ENCODE measurements at places on chromosomes 11 and 22. TPM values are rescaled to one million over a fixed set of nuclear protein-coding genes. Genes with fewer than 3 reads are reported as not detected.
A peak's percentile ranks its signal among the peaks of the same experiment; 100 is the strongest.

DNA sequence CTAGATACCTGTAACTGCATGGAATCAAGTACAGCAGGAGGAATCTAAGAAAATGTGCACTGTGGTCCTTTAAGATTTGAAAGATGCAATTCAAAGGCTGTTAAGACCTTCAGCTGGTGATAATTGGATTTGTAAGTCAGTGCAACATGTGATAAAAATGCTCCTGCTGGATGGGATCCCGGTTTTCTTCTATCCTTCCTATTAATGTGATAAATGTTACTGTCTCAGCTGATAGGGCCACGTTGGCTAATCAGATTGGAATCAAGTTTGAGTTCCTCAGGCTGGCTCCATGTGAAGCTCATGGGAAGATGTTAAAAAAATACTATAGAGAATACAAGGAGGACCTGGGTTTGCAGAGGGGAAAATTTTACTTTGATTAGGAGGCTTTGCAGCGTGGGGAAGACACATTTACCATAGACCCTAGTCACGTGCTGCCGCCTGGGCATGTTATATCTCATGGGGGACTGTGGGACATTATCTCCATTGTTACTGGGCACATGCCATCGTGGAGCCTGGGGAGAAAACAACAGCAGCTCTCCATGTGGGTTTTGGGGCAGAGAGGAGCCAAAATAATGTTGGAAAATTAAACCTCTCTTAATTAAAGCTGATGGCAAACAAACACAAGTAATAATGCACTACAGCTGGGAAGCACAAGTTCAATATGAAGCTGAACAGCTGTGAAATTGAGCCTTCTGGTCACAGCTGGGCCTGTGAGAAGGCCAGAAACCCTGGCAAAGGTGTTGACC lies 652.5 kb downstream of the NTM start:
- peaks cover 8% of the 10 kb centered on the region for H3K4me1 ChIP-seq
- DNase-seq = peak; percentile 40
- no peaks in the 10 kb centered on the region for H3K36me3 ChIP-seq
- H3K27me3 ChIP-seq = no peaks in the 10 kb centered on the region
- no peak overlapping the region for H3K4me3 ChIP-seq
- H3K27ac ChIP-seq = no peak overlapping the region

DNA sequence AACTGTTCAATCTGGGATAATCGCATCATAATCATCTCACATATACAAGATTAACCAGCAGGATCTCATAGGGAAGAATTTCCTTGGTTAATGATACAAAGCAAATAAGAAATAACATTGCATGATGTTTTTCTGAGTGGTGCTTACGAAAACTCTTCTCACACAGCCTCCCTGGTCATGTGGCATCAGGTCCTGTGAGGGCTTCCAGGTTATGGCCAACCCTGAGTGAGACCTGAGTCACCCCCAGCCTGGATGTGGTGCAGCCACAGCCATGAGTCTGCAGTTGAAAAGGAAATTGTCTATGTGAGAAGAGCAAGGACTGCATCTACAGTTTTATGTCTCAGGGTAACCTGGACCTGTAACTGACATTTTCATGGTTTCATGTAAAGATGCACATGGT lies 90.5 kb upstream of the XKR3 start:
- no peak overlapping the region for H3K27ac ChIP-seq
- H3K27me3 ChIP-seq = peaks cover 2% of the 10 kb centered on the region
- DNase-seq = no peak
- H3K36me3 ChIP-seq = no peaks in the 10 kb centered on the region

DNA sequence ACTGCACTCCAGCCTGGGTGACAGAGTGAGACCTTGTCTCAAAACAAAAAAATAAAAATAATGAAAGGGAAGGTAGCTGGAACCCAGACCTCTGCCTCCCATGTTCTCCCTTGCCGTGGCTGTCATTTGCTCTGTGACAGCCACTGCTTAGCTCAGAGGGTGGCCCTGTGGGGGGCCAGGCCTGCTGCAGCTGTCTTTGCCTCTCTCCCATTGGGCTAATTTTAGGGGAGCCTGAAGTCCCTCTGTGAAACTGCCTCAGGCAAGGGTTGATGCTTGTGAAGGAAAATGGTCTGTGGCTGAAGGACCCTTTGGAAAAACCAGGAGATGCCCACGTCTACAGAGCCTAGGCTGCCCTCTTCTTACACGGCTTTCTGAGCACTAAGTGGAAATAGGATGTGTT lies 42.9 kb downstream of the C11orf91 start:
- H3K4me1 ChIP-seq = peaks cover 32% of the 10 kb centered on the region
- no peaks in the 10 kb centered on the region for H3K36me3 ChIP-seq
- H3K4me3 ChIP-seq = no peak overlapping the region
- no peaks in the 10 kb centered on the region for H3K27me3 ChIP-seq

- H3K4me3 ChIP-seq = no peak overlapping the region
- H3K4me1 ChIP-seq = no peaks in the 10 kb centered on the region
- DNase-seq = no peak
- no peaks in the 10 kb centered on the region for H3K36me3 ChIP-seq
These were observed 8.0 kb downstream of the APLP2 start for GRCh38 chr11:130077671-130078070.

OR4D5 gene
- not detected for polyA plus RNA-seq

ST14 gene
- polyA plus RNA-seq = 0.71 TPM

ZNF214 gene
- 1.9 TPM for polyA plus RNA-seq

- no peaks in the 10 kb centered on the region for H3K4me1 ChIP-seq
- no peak overlapping the region for H3K4me3 ChIP-seq
- H3K27ac ChIP-seq = no peak overlapping the region
- H3K27me3 ChIP-seq = no peaks in the 10 kb centered on the region
- DNase-seq = no peak
These were observed 38.6 kb downstream of the BLID start for GRCh38 chr11:122077459-122077858.

- DNase-seq = no peak
- peaks cover 18% of the 10 kb centered on the region for H3K27me3 ChIP-seq
- H3K4me1 ChIP-seq = no peaks in the 10 kb centered on the region
- no peak overlapping the region for H3K27ac ChIP-seq
These were observed 26.1 kb downstream of the GLYATL1 start for GRCh38 chr11:58965246-58965985.

DNA sequence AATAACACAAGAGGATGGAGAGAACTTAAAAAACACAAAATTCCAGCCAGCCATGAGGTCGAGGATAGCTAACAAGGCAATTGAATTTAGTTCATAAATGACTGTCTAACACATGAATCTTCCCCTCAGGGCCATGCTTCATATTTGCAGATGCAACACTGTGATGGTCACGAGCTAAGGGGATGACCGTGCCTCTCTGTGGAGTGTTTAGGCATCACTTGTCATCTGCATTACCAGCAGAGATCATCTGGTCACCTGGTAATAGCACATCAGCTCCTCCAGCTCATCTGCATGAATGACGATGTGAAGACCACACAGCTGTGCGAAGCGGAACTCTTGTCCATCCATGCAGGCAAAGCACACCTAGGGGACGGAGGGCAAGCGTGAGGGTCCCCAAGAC lies 20.9 kb upstream of the SLC25A1 start:
- no peak overlapping the region for H3K4me3 ChIP-seq
- no peaks in the 10 kb centered on the region for H3K27me3 ChIP-seq
- H3K4me1 ChIP-seq = no peaks in the 10 kb centered on the region
- DNase-seq = no peak

DNA sequence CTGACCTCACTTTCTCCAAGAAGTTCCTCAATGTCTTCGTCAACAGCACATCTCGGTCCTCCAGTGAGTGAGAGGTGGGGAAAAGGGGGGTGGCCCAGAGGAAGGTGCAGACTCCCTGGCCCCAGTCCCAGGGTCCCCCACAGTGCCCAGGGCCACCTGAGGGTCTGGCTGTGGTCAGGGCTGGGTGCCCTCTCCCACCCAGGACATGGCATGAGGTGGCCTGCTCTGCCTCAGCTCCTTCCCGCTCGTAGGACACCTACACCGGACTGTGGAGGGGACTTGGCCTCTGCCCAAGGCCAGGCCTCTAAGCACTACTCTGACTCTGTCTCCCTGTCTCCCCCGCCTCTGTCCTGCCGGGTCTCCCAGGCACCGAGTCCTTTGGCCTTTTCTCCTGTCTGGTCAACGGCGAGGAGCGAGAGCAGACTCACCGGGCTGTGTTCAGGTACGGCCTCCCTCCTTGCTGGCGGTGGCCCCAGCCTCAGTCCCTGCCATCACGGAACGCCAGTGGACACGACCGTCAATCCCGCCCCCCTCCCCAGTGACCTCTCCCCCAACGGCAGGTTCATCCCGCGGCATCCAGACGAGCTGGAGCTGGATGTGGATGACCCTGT lies 4.5 kb downstream of the MAPK8IP2 start:
- DNase-seq = no peak
- H3K27me3 ChIP-seq = peaks cover 73% of the 10 kb centered on the region

GRCh38 chr11:69496631-69497220 lies 15.3 kb downstream of the LINC01488 start:
- peak overlapping the region; percentile 87 for H3K27ac ChIP-seq
- no peak overlapping the region for H3K4me3 ChIP-seq
- H3K4me1 ChIP-seq = peaks cover 68% of the 10 kb centered on the region
- peaks cover 5% of the 10 kb centered on the region for H3K27me3 ChIP-seq
- H3K36me3 ChIP-seq = no peaks in the 10 kb centered on the region

GRCh38 chr11:15613251-15613650 lies 498.5 kb downstream of the INSC start:
- H3K36me3 ChIP-seq = no peaks in the 10 kb centered on the region
- no peak for DNase-seq
- no peaks in the 10 kb centered on the region for H3K27me3 ChIP-seq
- H3K27ac ChIP-seq = no peak overlapping the region
- H3K4me1 ChIP-seq = peaks cover 4% of the 10 kb centered on the region
- H3K4me3 ChIP-seq = no peak overlapping the region

GRCh38 chr11:77205467-77206263 lies 77.6 kb downstream of the MYO7A start:
- no peaks in the 10 kb centered on the region for H3K27me3 ChIP-seq
- no peak overlapping the region for H3K27ac ChIP-seq
- H3K36me3 ChIP-seq = no peaks in the 10 kb centered on the region

DNA sequence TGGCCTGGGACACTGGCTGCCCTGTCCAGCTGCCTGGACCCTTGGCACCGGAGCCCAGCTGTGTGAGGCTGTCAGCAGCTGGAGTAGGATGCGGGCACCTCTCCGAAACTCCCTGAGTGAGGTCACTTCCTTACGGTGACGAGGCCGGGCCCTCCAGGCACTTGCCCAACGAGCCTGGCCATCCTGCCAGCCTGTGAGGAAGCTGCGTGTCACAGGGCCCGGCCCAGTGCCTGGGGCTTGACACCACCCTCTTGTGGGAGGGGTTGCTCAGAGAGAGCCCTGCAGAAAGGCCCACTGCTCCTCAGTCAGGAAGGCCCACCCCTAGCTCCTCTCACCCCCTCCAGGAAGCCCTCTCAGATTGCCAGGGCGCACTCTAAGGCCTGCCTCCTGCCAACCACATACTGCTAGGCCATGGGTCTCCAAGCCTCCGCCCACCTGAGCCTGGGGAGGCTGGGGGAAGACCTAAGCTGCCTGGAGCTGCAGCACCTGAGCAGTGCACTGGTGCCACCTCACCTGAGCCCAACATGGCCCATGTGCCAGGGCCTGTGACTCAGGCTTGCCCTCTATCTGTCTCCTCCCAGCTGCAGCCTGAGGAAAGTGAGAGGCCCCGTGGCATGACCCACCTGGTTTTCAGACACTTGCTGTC lies 4.3 kb upstream of the PHLDA2 start:
- no peak overlapping the region for H3K4me3 ChIP-seq
- peaks cover 23% of the 10 kb centered on the region for H3K4me1 ChIP-seq
- peaks cover 40% of the 10 kb centered on the region for H3K27me3 ChIP-seq

EIF3L gene
- 1,094 TPM for polyA plus RNA-seq

DNA sequence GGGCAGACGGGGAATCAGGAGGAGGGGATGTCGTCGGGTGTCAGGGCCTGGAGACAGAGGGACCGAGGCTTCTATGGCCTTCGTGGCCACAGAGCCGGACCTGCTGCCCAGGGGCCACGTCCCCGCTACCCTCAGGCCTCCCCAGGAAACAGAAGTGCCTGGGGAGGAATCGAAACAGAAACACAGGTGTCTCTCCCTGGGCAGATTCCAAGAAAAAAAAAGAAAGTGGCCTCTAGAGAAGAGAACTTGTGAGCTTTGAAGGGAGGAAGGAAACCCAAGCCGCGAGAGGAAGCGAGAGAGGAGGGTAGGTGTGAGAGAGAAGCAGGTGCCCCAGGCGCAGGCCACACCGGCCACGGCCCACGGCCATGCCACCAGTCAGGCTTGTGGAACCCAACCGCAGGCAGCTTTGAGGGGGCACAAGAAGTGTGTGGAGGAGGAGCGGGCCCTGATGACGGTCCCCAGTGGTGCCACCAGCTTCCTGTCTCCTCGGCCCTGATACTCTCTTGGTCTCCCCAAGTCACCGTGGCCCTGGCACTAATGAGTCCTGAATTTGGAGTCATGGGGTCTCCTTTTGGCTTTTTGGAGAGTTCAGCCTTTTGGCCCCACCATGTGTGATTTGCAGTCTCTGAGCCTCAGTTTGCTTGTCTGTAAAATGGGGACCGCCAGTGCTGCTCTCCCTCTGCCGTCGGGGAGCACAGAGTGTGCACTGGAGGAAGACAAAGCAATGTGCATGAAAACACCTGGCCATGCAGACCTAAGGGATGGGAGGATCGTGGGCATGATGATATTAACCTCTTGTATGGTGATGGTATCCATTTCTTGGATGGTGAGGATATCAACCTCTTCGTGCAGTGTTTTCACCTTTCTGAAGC lies 25.2 kb downstream of the LIF start:
- H3K4me1 ChIP-seq = peaks cover 8% of the 10 kb centered on the region
- no peaks in the 10 kb centered on the region for H3K36me3 ChIP-seq
- H3K27ac ChIP-seq = no peak overlapping the region
- peaks cover 24% of the 10 kb centered on the region for H3K27me3 ChIP-seq
- H3K4me3 ChIP-seq = no peak overlapping the region
- no peak for DNase-seq

- no peak overlapping the region for H3K4me3 ChIP-seq
- no peaks in the 10 kb centered on the region for H3K36me3 ChIP-seq
- H3K27me3 ChIP-seq = no peaks in the 10 kb centered on the region
- DNase-seq = no peak
- no peak overlapping the region for H3K27ac ChIP-seq
- peaks cover 9% of the 10 kb centered on the region for H3K4me1 ChIP-seq
These were observed 843 bp downstream of the OR51T1 start for GRCh38 chr11:4882543-4882942.

TYR gene
- not detected for polyA plus RNA-seq

DAGLA gene
- 4.7 TPM for polyA plus RNA-seq

- H3K4me1 ChIP-seq = peaks cover 34% of the 10 kb centered on the region
- no peak overlapping the region for H3K27ac ChIP-seq
- H3K4me3 ChIP-seq = no peak overlapping the region
- DNase-seq = peak; percentile 49
- no peaks in the 10 kb centered on the region for H3K27me3 ChIP-seq
These were observed 217.0 kb upstream of the ZBED5 start for GRCh38 chr11:11074686-11075335.

DNA sequence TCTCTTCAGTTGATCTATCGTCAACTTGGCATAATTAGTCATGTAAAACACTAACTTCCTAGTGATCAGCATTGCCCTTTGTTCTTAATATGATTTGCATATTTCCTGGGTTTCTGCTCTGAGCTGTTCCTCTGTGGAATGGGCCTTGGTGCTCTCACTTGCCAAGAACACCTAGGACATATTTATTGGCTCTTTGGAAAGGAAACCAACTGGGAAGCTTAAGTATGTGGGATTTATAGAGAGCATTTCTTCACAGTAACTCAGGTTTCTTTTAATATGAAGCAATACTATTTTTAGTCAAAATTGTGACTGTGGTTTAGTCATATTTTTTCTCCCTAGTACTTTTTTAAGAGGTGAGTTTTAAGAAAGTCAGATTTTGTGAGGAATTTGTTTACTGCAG lies 28.8 kb downstream of the FAT3 start:
- no peaks in the 10 kb centered on the region for H3K4me1 ChIP-seq
- no peak for DNase-seq
- no peak overlapping the region for H3K4me3 ChIP-seq
- H3K36me3 ChIP-seq = no peaks in the 10 kb centered on the region

- no peaks in the 10 kb centered on the region for H3K27me3 ChIP-seq
- H3K36me3 ChIP-seq = no peaks in the 10 kb centered on the region
- no peak overlapping the region for H3K4me3 ChIP-seq
- H3K4me1 ChIP-seq = no peaks in the 10 kb centered on the region
- H3K27ac ChIP-seq = no peak overlapping the region
These were observed 635.2 kb upstream of the LUZP2 start for GRCh38 chr11:23861615-23862014.
